Epithelial cell of proximal tubule (primary cell): ENCODE measurements at places on chromosomes 4 and X. TPM values are rescaled to one million over a fixed set of nuclear protein-coding genes. Genes with fewer than 3 reads are reported as not detected.

The ABCG2 gene
- total RNA-seq: 0.29 and 0.51 TPM in 2 replicates

The DMRTC1 gene
- total RNA-seq: not detected in 2 replicates

The GLRA3 gene
- not detected in 2 replicates for total RNA-seq

The NWD2 gene
- total RNA-seq: not detected in 2 replicates

The NKX3-2 gene
- not detected in 2 replicates for total RNA-seq

The ADH4 gene
- total RNA-seq: not detected in 2 replicates

The ADAMTS3 gene
- total RNA-seq: 4.6 and 4.7 TPM in 2 replicates

The SPIN3 gene
- 2.8 and 3.5 TPM in 2 replicates for total RNA-seq

The ZRSR2 gene
- 3.1 and 4.6 TPM in 2 replicates for total RNA-seq
